ENCODE measurements at places on chromosomes 13 and 19.

DNA sequence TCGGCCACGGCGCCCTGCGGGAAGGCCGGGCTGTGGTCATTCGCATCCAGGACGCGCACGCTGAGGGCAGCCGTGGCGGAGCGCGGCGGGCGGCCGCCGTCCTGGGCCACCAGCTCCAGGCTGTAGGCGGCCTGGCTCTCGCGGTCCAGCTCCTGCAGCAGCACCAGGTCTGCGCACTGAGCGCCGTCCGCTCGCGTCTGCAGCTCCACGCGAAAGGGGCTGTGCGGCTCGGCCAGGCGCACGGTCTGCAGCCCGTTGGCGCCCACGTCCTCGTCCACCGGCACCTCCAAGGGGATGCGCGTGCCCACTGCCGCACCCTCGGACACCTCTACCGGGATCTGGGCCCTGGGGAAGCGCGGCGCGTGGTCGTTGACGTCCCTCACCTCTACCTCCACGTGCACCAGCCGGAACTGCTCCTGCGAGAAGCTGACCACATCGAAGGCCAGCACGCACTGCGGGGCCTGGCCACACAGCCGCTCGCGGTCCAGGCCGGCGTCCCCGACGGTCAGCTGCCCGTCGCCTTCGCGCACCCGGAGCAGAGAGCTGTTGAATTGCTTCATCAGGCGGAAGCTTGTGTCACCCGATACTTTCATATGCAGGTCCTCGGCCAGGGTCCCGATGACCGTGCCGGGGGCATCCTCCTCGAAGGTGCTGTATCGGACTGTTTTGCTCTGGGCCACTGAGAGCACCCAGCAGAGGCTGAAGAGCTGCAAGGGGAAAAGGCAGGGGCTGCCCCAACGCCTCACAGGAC, 583 bp downstream of the PCDH8 start:
- DNase-seq, result no peak

DNA sequence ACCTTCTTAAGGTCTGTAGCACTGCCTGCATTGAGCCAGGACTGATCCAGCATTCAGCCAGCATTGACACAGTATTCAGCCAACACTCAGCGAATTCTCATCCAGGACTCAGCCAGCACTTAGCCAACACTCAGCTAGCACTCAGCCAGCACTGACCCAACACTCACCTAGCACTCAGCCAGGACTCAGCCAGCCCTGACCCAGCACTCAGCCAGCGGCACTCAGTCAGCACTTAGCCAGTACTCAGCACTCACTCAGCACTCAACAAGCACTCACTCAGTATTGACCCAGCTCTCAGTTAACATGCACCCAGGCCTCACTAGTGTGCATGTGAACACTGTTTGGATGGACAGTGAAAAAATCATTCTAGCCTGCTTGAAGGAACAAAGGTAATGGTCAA, 55.0 kb downstream of the TSHZ3 start:
- no peak for DNase-seq

DNA sequence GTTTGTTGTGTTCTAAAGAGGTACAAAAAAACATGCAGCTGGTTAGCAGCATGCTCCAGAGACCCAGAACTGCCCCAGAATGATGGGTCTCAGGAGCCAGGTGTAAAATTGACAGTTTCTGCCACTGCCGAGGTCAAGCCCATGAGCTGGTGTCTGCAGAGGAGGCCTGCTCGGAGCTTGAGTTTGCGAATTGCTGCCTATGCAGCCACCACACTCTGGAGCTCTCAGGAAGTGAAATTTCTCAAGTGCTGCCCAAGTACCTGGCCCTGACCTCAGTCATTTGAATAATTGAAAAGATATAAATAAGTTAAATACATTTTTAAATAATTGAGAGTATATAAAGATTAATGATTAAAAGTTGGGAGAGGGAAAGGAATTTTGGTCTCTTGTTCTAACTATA, 66.4 kb downstream of the ZAR1L start:
- no peak for DNase-seq

- no peak for DNase-seq
Observed at GRCh38 chr13:40342901-40343300, 323.5 kb downstream of the FOXO1 start.

DNA sequence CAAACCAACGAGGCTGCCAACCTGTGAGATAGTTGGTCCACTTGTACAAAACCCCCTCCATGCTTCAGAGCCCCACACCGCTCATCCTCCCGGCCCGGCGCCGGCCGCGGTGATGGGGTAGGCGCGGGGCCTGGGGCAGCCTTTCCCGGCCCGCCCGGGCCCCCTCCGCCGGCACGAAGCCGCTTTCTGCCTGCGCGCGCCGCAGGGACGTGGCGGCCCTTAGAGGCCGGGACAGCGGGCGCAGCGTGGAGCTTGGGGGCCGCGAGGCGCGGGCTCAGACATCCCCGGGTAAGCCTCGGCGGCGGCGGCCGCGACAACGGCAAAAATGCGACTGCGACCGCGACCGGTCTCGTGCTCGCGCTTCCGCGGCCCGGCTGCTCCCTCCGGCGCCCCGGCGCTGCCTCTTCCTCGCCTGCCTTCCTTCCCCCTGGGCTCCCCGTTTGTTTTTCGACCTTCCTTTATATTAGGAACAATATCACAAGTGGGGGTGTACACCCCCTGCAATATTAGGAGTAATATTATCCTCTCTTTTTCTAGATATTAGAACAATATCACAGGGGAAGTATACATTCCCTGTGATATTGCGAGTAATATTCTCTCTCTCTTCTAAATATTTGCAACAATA, 53.9 kb upstream of the CEACAM21 start:
- DNase-seq, result no peak

DNA sequence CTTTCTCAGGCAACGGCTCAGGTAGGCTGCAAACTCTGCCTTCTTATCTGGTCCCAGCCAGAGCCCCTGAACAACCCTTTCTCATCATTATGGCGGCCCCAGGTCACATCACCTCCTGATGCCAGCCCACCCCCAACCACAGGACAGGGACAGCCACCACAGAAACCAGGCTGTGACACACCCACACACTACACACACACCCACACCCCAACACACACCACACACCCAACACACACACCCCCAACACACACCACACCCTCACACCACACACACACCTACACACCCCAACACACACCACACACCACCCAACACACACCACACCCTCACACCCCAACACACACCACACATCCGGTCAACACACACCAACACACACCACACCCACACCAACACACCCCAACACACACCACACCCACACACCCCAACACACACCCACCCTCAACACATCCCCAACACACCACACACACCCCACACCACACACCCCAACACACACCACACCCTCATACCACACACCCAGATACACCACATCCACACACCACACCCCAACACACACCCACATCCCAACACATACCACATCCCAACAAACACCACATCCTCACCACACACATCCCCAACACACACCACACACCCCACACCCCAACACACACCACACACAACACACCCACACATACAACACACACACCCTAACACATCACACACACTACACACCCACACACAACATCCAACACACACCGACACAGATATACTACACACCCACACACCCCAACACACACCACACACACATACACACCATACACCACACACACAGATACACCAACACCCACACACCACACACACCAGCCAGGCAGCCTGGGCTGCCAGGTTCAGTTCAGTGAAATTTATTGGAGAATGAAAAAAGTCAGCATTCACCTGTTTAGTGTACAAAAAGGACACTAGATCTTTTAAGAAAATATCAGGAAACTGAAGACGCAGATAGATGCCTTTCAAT, 4.2 kb upstream of the ISYNA1 start:
- no peak for DNase-seq

- DNase-seq, result peak; percentile 100
Observed at GRCh38 chr19:19138109-19138981, at the start of gene TMEM161A. Gene TMEM161A, minus strand, starts transcription at chr19:19138478. Its CDS starts 50 bp downstream, at chr19:19138428.

DNA sequence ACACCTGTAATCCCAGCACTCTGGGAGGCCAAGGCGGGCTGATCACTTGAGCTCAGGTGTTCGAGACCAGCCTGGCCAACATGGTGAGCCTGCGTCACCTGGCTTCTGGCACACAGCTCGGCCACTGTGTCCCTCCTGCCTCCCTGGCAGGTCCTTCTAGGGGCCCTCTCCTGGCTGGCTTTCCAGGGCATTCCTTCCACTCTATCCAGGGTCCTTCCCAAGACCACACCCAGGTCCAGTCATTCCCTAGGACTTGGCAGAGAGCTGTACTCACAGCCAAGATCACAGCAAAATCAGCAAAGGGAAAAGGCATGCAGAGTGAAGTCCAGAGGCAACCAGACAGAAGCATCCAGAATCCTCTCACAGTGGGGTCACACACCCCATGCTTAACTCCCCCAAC, 9.7 kb upstream of the HSH2D start:
- no peak for DNase-seq

DNA sequence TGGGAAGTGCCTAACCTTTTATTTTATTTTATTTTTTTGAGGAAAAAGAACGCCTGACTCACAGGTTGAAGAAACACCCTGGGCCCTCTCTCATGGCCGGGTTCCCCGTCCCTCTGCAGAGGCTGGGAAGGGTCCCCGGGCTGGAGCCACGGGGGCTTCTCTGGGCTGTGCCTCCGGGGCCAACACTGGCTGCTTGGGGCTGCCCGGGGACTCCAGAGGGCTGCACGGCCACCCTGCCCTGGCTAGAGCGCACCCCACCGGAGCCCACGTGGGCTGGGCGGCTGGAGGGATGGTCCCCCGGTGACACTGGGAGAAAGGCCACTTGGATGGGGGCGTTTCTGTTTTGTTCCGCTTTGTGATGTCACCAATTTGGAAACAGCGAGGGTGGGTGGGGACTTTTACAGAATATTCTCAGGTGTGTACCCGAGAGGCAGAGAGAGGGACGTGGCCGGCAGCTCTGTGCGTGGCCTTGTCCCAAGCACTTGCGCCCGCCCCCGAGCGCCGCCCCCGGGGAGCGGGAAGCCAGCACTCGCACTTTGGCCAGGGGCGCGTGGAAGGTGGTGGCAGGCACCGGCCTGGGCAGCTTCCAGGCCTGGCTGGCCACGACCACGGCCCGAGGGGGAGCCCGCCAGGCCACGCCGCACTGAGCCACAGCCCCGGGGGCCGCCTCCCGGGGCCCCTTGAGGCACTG, 13.9 kb upstream of the GNA15 start:
- no peak for DNase-seq

- DNase-seq, result peak; percentile 97
Observed at GRCh38 chr19:45091031-45091923, 1.7 kb upstream of the PPP1R37 start.

DNA sequence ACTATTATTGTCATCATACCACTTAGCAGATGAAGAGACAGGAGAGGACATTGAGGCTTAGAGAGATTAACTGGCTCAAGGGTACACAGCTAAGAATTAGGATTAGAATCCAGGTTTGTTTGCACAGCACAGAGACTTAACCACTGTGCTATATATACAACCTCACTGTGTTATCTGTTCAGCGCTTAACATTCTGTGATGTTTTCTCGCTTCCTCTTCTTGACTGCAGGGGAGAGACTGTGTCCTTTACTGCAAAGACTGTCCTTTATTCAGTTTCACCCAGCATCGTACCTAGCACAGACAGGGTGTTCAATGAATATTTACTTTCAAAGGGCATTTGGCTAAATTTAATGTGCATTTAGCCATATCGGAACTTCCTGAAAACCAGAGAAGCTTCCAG, 54.9 kb upstream of the PCDH8 start:
- no peak for DNase-seq

DNA sequence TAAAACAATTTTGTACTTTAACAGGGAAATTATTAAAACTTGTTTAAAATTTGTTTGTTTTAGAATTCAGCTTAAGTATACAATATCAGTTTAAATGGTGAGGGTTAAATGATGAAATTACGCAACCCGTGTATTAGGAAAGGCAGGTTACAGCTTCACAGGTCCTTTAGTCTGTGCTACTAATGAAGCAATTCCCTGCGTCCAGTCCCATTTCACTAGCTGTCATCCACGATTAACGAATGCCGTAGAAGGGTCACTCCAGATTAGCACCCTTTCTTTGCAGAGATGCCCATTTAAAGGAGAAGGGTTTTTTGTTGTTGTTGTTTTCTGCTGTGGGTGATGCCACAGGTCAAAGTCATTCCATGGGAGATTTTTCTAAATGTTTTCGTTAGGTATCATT, 457.6 kb upstream of the SLC10A2 start:
- no peak for DNase-seq

- no peak for DNase-seq
Observed at GRCh38 chr13:40123962-40124632, 468.6 kb downstream of the COG6 start.

DNA sequence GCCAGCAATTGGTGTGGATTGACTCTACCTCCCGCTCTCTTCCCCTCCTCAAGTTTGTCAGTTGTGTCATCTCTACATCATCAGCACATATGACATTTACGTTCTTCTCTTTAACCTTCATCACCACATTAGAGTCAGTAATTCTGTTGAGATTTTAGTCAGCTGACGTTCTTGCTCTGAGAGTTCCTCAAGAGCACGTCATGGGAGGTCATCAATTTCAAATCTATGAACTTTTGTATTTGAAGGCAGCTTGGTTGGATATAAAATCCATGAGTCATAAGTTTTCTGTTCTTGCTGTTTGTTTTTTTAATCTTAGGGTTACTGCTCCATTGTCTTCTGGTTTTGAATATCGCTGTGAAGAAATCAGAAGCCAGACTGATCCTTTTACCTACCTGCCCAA, 21.8 kb upstream of the ARGLU1 start:
- DNase-seq, result no peak

GRCh38 chr13:73169971-73170370, 111.2 kb downstream of the KLF5 start:
- no peak for DNase-seq

DNA sequence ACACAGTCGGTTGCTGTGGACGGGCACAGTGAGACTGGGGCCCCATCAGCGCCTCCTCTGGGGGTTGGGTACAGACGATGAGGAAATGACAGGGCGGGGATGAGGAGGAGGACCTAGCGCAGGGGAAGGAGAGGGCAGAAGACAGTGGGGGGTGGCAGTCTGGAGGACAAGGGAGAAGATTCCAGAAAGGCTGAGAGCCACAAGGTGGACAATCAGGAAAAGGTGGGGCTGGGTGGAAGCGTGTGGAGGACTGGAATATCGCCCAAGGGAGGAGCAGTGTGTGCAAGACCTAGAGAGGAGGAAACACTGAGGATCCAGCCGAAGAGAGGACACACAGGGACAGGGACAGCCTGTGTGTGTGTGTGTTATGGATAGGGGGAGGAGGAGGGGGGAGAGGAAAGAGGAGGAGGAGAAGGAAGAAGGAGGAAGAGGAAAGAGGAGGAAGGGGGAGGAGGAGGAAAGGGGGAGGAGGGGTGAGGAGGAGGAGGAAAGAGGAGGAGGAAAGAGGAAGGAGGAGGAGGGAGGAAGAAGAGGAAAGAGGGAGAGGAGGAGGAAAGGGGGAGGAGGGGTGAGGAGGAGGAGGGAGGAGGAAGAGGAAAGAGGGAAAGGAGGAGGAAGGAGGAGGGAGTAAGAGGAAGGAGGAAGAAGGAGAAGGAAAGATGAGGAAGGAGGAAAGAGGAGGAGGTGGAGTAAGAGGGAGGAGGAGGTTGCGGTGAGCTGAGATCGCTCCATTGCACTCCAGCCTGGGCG, 15.8 kb upstream of the GARIN5A start:
- no peak for DNase-seq
